Activated naive CD4-positive, alpha-beta T cell treated with anti-CD3 and anti-CD28 coated beads for 36 hours (primary cell): ENCODE measurements at places on chromosomes 4 and X. TPM values are rescaled to one million over a fixed set of nuclear protein-coding genes. Genes with fewer than 3 reads are reported as not detected.
A peak's percentile ranks its signal among the peaks of the same experiment; 100 is the strongest.

DNA sequence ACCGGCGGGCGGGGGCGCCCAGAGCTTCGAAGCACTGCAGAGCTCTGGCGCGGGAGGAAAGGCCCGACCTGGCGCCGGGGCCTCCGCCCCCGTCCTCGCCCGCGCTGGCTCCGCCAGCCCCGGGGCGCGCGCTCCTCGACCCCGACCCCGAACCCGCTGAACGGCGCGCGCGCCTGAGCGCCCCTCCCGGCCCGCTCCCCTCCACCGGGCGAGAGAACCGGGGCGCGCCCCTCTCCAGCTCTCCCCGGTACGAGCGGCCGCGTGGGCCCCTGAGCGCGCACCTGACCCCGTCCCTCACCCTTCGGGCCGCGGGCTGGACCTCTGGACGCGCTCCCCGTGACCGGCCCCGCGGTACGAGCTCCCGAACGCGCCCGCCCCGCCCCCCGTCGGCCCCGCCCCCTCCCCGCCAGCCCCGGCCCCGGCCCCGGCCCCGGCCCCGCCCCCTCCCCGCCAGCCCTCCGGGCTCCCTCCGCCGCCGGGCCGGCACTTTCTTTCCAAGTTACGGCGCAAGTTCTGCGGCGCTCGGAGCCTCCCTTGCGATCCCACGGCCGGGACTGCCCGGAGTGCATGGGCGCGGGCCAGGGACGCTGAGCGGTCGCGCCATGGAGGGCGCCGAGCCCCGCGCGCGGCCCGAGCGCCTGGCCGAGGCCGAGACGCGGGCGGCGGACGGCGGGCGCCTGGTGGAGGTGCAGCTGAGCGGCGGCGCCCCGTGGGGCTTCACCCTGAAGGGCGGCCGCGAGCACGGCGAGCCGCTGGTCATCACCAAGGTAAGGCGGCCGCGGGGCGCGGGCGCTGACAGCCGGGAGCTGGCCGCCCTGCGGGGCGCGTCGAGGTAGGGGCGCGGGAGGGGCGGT, at the start of gene SHROOM2:
Gene SHROOM2, plus strand, starts transcription at position 486 of the 854 bp plus-strand sequence. Its CDS starts 117 bp downstream, at position 603.
- no peaks in the 10 kb centered on the region for H3K36me3 ChIP-seq
- peak within 1 kb of the TSS; percentile 46 for H3K4me3 ChIP-seq
- no peak within 1 kb of the TSS for H3K27ac ChIP-seq
- H3K4me1 ChIP-seq, result no peaks in the 10 kb centered on the region

Gene ETDA
- total RNA-seq, result not detected

Gene PAGE5
- total RNA-seq, result 0.47 TPM

- peak; percentile 35 for DNase-seq
- H3K27ac ChIP-seq, result no peak overlapping the region
- H3K4me3 ChIP-seq, result no peak overlapping the region
- H3K36me3 ChIP-seq, result no peaks in the 10 kb centered on the region
These were observed 16.6 kb upstream of the PTCHD1 start for GRCh38 chrX:23317799-23318724.

DNA sequence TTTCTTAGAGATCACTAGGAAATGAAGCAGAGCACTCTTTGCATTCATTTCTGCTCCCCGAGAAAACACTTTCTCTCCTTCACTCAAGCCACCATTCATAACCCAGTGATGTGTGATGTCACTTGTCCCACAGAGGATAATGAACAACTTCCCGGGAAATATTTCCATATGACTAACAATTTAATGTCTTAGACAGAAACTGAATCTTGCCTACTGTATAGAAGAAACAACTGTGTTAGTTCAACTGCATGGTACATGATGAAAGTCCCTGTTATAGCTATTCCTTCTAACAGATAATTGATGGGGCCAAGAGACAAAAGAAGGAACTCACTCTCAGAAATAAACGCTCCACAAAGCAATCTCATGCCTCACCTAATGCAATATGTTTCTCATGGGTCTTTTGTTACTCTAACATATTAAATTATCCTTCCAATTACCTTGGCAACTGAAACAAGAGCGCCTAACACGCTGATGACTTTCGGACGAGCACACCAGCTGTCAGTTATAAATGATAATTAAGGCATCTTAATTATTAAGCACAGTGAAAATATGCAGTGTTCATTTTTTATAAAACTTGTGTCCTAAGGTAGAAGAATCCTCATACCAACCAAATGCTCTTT, 113.7 kb upstream of the TLR3 start:
- H3K27me3 ChIP-seq, result peaks cover 9% of the 10 kb centered on the region
- H3K36me3 ChIP-seq, result no peaks in the 10 kb centered on the region
- DNase-seq, result no peak
- H3K27ac ChIP-seq, result no peak overlapping the region
- no peak overlapping the region for H3K4me3 ChIP-seq

DNA sequence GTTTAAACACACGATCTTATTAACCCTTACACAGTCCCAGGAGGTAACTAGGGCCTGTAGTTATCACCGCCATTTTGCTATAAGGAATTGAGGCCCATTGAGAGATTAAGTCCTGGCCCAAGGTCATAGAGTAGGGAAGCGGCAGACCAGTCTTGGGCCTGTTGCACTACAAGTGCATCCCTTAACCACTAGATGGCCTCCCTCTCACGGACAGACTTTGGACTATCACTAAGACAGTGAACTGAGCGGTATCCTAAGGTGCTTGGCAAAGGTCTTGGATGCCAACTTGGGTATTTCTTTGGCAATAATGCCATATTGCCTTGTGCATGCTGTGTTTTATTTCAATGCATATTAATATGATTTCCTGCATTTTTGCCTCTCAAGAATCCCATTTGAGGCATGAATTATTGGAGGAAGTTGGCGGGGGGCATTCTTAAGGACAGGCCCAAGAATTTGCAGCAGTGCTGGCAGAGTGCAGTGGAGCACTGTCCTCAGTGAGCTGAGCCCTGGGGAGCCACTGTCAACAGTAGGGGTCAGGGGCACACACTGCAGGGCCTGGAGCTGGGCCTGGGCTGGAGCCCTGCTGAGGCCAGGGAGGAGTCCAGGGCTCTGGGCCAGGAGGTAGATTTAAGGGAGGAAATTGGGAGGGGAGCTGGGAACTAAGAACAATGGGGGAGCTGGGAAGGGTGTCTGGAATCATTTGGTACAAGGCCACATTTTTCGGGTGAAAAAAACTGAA, 147.4 kb downstream of the SMIM20 start:
- H3K36me3 ChIP-seq, result peaks cover 1% of the 10 kb centered on the region
- peak; percentile 54 for DNase-seq

GRCh38 chr4:4417886-4418285, 31.0 kb downstream of the NSG1 start:
- no peak overlapping the region for H3K4me3 ChIP-seq
- H3K27me3 ChIP-seq, result no peaks in the 10 kb centered on the region
- DNase-seq, result peak; percentile 11

DNA sequence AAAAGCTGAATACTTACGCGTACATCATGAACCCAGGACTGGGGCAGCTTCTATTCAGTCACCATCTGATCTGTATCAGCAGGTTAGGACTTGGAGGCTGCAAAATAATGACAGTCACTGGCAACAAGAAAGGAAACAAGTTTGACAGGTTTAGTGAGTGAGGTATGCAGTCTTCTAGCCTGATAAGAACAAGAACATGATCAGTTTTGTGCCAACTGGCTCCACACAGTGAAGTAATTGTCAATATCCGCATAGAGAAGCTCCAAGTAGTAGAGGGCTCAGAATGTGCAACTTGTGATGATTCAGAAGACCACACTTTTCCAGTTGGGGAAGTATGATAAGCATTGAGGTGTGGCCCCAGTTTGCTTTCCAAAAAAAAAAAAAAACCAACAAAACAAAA, at the start of gene TMPRSS11F:
Gene TMPRSS11F, minus strand, starts transcription at position 77 of the 400 bp plus-strand sequence. Its CDS starts 49 bp downstream, at position 28.
- no peak within 1 kb of the TSS for H3K27ac ChIP-seq
- no peaks in the 10 kb centered on the region for H3K36me3 ChIP-seq
- peaks cover 4% of the 10 kb centered on the region for H3K27me3 ChIP-seq
- H3K4me3 ChIP-seq, result no peak within 1 kb of the TSS
